ENCODE measurements at places on chromosomes 12 and 14. TPM values are rescaled to one million over a fixed set of nuclear protein-coding genes. Genes with fewer than 3 reads are reported as not detected.

WASHC3 gene
- polyA plus RNA-seq = 28.3 TPM

OR4K5 gene
- not detected for polyA plus RNA-seq

SLC25A47 gene
- polyA plus RNA-seq = not detected

C12orf50 gene
- polyA plus RNA-seq = not detected

GZMB gene
- not detected for polyA plus RNA-seq

RPGRIP1 gene
- 0.57 TPM for polyA plus RNA-seq

PTGDR gene
- polyA plus RNA-seq = not detected

SLCO1B1 gene
- not detected for polyA plus RNA-seq

RAB21 gene
- 19.6 TPM for polyA plus RNA-seq

AMDHD1 gene
- not detected for polyA plus RNA-seq

RFLNA gene
- polyA plus RNA-seq = not detected

AMIGO2 gene
- polyA plus RNA-seq = 2.5 TPM

HOTAIR gene
- 0.15 TPM for polyA plus RNA-seq

TAS2R8 gene
- not detected for polyA plus RNA-seq

CDCA3 gene
- 80.3 TPM for polyA plus RNA-seq

TTC9 gene
- polyA plus RNA-seq = not detected

GPRC5D gene
- not detected for polyA plus RNA-seq

TGFB3 gene
- 2.0 TPM for polyA plus RNA-seq

NAV3 gene
- not detected for polyA plus RNA-seq

FAM186B gene
- polyA plus RNA-seq = 0.20 TPM

RTL1 gene
- polyA plus RNA-seq = not detected

PLXNC1 gene
- 0.08 TPM for polyA plus RNA-seq
